NCI-H524 (cell line): ENCODE measurements at places on chromosomes 7 and 10.

DNA sequence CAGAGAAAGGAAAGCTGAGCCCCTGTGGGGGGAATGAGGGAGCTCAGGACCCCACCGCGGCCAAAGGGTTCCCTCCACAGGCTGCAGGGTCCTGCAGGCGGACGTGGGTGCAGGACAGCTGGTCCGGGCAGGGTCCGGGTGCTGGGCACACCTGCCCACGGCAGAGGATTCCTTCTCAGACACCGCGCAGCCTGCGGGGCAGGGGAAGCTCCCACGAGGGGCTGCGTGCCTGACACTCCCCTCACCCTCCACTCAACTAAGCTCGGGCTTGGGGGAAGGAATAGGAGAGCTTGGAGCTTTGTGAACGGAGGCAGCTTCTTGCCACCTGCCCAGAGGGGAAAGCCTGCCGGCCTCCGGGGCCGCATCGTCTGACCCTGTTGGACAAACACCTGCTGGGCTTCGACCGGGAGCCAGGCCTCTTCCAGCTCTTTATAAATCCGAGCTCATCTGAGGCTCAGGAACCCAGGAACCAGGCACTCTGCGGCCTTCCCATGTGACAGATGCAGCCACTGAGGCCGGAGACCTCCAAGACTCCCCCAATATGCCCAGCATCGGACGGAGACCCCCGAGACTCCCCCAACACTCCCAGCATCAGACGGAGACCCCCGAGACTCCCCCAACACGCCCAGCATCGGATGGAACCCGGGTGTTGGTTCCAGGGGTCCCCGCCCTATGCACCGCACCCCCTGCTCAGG lies 97.3 kb downstream of the PDGFA start:
- no peak for DNase-seq

- no peak for DNase-seq
Measured at GRCh38 chr7:44634839-44635591, 28.6 kb downstream of the OGDH start.

DNA sequence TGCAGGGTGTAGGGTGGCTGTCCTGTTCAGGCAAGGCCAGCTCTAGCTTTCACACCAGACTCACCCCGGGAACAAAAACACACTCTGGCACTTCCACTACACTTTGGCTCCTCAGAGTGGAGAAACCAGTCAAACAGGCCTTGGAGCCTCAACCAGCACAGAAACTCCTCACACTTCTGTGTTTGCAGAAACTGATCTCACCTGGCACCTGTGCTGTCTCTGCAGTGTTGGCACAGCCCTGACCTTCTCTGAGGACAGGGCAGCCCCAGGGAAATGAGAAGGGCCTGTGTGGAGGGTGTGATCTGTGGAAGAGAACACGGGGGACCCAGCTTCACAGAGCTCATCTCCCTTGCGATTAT lies 4.1 kb upstream of the CALML5 start:
- DNase-seq: no peak

DNA sequence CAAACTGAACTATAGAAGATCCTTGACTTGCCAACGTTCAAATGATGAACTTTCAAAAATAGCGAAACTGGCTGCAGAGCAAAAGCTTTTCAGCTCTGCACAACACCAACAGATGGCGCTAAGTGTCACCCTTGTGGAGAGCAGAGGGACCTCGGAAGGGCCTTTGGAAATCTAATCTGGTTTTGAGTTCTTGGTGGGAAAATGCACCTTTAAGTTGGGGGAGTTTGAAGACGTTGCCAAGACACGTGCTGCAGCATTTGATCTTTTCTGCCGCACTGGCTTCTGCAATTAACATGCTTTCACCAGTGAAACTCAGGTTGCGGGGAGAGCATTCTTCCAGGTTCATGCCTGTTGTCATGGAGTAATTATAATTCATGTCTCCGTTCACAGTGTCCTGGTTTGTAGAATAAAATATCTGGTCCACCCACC lies 26.3 kb upstream of the WDR11 start:
- peak; percentile 27 for DNase-seq

DNA sequence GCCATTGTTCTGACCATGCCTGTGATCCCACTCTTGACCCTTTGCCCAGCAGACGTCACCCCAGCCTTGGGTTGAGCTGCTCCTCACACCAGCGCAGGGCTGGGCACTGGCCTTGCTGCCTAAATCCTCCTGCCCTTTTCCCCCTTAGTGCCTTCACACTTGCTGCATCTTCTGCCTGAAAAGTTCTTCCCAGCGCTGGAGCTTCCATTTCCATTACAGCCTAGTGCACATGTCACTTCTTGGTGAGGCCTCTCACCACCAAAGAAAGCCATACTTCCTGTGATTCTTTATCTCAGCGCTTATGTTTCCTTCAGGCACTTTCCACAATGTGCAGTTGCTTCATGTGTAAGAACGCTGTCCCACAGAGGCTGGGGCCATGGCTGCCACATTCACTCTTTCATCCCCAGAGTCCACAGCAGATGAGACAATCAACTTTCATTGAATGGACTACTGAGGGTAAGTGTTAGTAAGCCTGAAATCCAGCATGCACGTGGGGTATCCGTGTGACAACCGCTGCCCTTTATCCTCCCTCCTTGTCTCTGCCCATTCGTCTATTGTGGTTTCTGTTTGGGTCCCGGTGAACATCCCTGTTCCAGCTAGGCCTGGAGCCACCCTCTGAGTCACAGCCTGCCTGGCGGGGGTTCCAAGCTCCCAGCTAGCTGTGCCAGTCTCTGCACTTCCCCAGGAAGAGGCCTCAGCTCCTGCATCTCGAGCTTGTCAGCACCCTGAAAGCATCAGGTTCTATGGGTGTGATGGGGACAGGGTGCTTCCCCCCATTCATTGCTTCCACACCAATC lies 37.3 kb downstream of the ADRA2A start:
- DNase-seq: no peak

- no peak for DNase-seq
Measured at GRCh38 chr7:7438851-7439250, 96.8 kb downstream of the COL28A1 start.

DNA sequence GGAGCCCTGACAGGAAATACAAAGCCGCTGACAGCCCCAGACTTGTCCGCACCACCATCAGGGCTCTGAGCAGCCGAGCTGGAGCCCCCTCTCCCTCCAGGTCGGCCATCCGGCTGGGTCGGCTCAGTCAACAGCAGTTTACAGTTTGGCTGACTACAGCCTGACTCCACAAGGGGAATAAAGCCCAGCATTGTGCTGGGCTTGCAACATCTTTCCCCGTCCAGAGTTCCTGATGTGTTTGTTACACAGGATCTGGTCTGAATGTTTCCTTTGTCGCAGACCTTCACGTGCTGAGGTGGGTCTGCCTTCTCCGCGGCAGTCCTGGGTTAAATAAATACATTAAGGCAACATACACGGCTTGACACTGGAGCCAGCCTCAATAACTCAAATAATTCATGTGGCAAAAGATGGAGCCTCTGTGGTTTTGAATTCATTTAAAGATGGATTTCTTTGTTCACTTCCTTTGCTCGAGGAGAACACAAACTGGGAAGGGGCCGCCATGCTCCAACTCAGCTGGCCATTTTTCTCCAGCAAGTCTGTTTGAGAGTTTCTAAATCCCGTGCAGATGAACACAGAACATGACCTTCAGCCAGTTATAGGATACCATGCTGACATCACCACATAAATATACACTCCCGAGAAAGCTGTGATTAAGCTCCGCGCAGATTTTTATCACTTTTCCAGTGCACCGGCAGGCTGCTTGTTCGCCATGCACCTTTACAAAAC lies 192.1 kb downstream of the WDR11 start:
- DNase-seq: no peak

DNA sequence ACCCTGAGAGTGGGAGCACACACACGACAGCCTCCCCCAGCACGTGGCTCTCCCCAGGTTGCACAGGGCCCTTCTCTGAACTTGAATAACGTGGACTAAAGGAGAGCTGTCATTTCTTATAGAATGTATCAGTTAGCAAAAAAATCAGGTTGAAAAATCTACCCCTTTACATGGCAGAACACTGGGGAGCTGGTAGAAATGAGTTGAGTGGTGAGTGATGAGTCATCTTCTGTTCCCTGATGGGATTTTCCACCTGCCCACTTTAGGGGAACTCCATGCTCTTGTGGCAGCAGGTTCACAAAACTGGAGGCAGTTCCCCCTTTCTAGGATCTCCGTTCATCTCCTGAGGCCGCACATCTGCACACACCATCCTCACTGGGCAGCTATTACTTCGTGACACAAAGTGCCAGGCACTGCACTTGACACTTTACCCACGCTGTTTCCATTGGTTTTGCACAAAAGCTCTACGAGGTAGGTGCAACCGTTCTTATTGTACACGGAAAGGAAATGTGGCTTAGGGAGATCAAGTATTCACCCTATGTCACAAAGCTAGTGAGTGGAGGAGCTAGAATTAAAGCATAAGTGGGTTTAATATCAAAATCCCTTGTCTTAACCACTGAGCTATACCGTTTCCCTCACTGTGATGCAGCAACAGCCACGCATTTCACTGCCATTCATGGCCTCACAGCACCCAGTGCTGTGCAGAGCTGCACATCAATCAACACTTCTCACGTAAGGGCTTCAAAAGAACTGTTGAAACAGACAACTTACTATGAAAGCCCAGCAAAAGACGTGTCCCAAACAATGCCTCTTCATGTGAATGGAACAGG lies 80.2 kb downstream of the RNF216 start:
- no peak for DNase-seq

GRCh38 chr10:30821994-30822692 lies 192.6 kb upstream of the LYZL2 start:
- no peak for DNase-seq

GRCh38 chr7:126959649-126960048 lies 293.1 kb downstream of the GRM8 start:
- DNase-seq: no peak

DNA sequence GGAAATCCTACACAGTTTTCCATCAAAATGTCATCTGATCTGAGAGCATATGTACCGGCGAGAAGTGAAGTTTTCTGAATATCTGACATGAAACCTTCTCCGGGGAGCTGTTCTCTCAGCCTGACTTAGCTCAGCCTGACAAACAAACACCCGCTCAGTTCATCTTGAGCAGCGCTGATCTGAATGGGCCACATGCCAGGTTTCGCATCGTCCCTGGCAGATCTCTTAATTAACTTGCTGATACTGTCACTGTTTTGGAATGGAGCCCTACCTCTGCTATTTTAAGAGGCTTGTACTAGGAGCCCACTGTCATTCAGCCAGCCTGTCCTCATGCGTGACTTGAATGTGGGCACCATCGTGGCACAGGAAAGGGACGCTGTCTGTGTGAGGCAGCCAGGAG lies 109.2 kb downstream of the STRA8 start:
- peak; percentile 88 for DNase-seq

GRCh38 chr10:69398466-69398865 lies 18.3 kb downstream of the TACR2 start:
- no peak for DNase-seq

DNA sequence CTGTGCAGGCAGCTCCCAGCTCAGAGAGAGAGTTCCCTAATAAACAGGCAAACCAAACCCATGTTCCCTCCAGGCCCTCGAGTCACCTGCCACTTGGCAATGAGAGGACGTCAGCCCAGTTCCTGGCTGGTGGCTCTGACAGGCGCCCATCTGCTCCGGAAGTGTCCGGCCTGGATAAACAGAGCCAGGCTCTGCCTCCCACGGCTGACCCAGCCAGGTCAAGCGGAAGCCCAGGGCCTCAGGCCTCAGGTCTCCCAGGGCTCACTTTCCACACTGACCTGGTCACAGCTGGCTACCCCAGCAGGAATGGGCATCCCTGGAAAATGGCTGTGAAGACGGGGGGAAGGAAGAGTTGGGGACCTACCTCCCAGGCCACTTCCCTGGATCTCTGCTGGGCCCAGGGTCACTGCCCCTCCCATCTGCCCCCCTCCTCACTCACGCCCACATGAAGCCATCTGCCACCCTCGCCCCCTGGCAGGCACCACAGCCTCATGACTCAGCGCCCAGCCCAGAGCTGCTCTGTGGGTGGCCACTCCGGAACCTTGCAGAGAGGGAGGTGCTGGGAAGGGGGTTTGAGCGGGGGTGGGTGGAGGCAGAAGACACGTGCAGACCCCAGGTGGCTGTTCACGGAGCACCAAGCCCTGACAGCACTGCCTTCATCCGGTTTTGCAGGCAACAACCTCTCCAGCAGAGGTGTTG lies 37.4 kb upstream of the DUSP5 start:
- DNase-seq: peak; percentile 18

- DNase-seq: no peak
Measured at GRCh38 chr10:17112566-17112965, 17.0 kb downstream of the CUBN start.
